ENCODE measurements at places on chromosomes 7 and 10.

- DNase-seq, result no peak
Observed at GRCh38 chr7:87858417-87859100, 17.6 kb downstream of the SLC25A40 start.

- DNase-seq, result peak; percentile 47
Observed at GRCh38 chr7:1225441-1226185, 7.1 kb upstream of the UNCX start.

DNA sequence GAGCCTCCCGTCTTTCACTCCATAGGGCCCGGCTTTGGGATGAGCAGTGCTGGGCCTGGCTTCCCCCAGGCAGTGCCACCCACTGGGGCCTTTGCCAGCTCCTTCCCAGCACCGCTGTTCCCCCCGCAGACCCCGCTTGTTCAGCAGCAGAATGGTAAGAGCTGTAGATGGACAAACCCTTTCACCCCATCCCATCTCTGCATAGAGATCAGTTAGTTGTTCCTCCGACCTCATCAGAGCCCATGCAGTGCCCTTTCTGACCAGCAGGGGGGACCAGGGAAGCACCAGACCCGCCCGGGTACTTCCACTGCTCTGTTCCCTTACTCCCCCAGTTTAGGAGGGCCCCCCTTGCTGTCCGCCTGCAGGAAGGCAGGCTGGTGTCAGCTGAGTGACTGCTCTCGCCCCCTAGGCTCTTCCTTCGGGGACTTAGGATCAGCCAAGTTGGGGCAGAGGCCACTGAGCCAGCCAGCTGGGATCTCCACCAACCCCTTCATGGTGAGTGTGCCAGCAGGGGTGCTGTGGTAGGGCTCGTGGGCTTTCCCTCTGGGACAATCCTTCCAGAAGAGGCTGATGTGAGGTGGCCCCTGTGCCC, 9.8 kb downstream of the SAP25 start:
- DNase-seq, result peak; percentile 85

GRCh38 chr10:85565381-85565780, 801.2 kb downstream of the GRID1 start:
- no peak for DNase-seq

- DNase-seq, result no peak
Observed at GRCh38 chr10:35056686-35057085, 33.5 kb downstream of the CUL2 start.

DNA sequence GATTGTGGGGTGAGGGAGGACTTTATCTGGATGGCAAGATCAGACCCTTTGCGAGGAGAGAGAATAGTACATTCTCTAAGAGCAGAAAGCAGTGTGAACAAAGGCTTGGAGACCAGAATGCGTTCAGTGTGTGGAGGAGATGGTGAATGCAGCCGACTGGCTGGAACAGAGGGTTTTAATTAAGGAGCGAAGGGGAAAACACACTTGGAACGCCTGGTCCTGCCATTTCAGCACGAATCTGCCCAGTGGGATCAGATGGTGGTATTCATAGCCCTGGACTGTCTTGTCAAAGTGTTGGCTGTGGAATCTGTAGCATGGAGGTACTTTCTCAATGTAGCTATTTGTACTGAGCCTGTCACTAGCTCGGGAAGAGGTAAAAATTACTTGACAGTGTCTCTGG, 260.9 kb downstream of the SLC25A13 start:
- DNase-seq, result no peak

- DNase-seq, result no peak
Observed at GRCh38 chr10:29838539-29838938, 203.8 kb upstream of the SVIL start.

GRCh38 chr7:113880559-113880958, 38.2 kb downstream of the PPP1R3A start:
- no peak for DNase-seq

DNA sequence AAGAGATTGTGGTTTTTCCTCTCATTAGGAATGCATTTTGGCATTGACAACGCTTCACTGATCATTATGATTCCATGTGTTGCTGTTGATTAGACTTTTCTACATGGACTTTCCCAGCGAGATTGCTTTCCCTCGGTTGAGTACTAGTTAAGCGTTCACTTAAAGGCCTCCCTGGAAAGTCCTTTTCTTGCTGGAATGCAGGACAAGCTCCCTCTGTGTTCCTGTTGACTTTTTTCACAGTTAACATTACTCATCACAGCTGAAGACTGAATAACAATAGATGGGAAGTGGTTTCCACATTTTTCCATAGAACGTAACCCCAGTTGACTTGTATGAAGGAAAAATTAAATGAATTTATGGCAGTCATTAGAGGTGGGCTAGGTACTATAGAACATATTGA, 2.6 kb upstream of the CAV1 start:
- DNase-seq, result no peak

All from activated naive CD4-positive, alpha-beta T cell treated with Interleukin-2 at 50 U/mL for 16 hours (primary cell).